NCI-H187 treated with DMSO at 0.1 percent for 48 hours (cell line): ENCODE measurements at places on chromosomes 7 and 10.

GRCh38 chr10:5684318-5684970 lies at the start of gene TASOR2:
Gene TASOR2 (plus strand): TSS chr10:5684838. CDS start chr10:5720643, 35,805 bp downstream.
- DNase-seq: peak; percentile 56

DNA sequence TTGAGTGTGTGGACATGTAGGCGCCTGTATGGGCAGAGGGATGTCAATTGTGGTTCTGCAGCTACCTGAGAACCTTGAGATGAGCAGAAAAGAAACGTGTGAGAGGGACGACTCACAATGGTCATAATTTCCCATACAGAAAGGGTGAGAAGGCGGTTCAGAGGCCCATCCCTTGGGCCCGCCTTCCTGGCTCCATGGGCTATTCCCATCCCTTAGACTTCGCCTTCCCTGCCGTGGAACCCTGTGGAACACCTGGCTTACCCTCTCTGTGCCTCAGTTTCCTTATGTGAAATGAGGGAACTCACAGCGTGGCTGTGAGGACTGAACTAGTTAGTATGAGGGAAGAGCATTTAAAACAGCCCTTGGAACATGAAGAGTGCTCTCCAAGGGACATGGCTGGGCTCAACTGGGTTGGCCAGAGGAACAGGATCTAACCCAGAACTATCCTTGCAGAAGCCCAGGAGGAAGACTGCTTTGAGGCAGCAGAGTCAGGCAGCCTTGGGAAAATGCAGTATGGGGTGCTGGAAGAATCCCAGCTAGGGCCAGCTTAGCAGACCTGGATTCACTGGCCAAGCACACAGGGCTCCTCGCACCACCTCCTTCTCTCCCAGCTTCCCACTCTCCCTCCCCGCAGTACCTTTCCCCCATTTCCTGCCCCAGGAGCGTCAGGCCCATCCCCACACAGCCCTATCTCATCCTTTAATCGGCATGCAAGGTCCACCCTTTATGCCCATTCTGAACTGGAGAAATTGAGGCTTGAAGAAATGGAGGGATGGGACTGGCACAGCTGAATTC lies 11.1 kb upstream of the ZMIZ1 start:
- no peak for DNase-seq

DNA sequence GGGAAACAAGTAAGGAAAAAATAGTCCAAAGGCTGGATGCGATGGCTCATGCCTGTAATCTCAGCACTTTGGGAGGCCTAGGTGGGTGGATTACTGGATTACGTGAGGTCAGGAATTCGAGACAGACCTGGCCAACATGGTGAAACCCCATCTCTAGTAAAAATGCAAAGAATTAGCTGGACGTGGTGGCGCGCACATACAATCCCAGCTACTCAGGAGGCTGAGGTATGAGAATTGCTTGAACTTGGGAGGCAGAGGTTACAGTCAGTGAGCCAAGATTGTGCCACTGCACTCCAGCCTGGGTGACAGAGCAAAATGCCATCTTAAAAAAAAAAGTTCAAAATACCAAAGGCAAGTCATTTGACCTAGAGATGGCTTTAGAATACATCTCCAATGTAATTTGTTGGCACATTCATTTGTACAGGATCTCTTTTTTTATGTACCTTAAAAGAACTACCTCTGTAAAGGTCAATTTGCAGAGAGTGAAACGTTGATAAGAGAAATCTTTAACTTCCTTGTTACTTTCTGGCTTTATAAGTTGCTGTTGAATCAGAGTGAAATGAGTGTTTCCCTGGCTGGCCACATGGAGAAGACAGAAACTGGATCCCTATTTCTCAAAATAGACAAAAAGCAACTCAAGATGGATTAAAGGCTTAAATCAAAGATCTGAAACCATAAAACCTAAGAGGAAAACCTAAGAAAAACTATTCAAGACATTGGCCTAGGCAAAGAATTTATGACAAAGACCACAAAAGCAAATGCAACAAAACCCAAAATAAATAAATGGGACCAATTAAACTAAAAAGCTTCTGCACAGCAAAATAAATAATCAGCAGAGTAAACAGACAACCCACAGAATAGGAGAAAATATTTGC lies 260.7 kb downstream of the KLF6 start:
- no peak for DNase-seq

- no peak for DNase-seq
Measured at GRCh38 chr7:46776790-46777189, 805.1 kb downstream of the TNS3 start.

DNA sequence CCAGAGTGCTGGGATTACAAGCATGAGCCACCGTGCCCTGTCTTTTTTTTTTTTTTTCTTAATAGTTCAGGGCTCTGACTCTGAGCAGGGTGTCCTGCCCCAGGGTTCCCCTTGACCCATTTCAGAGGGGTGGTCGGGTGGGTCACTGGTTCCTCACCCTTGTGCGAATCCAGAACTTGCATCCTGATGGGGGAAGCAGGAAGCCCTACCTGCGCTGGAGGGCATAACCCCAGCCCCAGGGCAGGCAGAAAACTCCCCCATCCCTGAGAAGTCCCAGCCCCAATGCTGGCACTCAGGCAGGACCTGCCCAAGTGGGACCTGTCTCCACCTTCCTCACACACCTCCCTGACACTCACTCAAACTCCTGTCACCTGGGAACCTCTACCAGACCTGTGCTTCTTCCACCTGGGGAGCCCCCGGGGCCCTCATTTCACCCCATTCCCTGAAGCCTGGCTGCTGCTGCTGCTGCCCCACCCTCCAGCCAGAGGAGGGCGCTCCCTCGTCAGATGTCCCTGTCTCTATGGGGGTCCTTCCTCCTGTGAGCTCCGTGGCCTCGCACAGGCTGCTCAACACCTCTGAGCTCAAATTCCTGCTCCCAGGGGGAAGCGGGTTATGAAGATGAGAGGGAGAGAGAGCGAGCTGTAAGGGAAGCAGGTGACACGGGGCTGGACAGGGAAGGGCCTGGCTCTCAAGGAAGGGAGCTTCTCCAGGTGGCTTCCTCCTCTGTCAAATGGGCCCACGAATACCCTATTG lies 15.1 kb upstream of the ZNF273 start:
- peak; percentile 71 for DNase-seq

GRCh38 chr7:67484244-67484751 lies 487.7 kb downstream of the TYW1 start:
- DNase-seq: peak; percentile 44
